Skeletal muscle cell (primary cell): ENCODE measurements at places on chromosomes 7 and 10.

GRCh38 chr10:103350517-103351260 lies at the start of gene PCGF6:
PCGF6 (minus strand) TSS chr10:103351140; CDS start chr10:103351066, 74 bp downstream.
- peak; percentile 26 for DNase-seq

GRCh38 chr7:102225025-102225424 lies 61.6 kb upstream of the SH2B2 start:
- no peak for DNase-seq

DNA sequence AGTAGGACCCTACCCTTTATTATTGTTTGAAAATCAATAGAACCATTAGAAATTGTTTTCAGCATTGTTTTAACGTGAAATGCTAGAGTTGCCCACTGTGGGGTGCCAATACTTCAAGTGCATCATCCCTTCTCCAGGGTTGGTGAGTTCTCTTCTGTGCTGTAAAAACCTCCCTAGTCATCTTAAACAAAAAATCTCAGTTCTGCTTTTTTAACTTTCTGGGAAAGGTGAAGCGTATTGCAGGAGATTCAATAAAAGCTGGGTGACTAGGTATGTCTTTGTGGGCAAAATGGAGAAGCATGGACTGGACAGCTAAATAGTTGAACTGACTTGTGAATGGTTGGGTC lies 699.1 kb downstream of the SUGCT start:
- DNase-seq = no peak

DNA sequence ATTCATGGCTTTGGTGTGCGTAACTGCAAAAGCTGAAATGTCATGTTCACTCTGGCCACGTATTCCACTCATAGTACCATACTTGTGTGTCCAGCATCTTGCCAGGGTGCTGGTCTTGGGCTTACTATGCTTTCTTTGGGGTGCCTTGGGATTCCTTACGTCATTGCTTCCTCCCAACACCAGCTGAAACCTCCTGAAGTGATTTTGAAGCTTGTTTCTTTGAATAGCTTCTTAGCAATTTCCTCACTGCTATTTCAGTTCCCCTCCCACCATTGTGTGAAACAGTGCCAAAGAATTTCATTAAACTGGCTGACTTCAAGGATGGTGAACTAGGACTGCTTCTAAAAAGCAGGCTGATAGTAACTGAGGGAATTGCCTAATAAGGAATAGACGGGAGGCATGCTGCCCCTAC lies 36.9 kb downstream of the ENTPD1 start:
- peak; percentile 73 for DNase-seq

GRCh38 chr7:117112640-117113039 lies 159.3 kb downstream of the ST7 start:
- DNase-seq = no peak

DNA sequence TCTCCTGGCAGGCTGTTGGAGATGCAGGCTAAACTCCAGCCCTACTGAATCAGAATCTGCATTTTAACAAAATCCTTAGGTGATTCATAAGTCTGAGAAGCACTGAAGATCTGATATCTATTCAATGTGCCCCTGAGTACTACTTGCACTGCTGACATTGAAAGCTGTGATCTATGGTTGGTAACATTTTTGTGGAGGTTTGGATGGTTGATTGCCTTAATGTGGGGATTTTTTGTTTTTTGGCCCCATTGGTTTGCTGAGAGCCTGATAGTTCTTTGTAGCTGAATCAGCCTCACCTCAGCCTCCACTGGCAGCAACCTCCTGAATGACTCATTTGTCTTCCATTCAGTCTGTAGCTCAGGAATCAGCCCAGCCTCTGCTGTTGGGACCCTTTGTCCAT lies 14.7 kb upstream of the LRRN3 start:
- peak; percentile 32 for DNase-seq

GRCh38 chr7:5481241-5482019 lies 57.8 kb upstream of the TNRC18 start:
- DNase-seq = no peak

DNA sequence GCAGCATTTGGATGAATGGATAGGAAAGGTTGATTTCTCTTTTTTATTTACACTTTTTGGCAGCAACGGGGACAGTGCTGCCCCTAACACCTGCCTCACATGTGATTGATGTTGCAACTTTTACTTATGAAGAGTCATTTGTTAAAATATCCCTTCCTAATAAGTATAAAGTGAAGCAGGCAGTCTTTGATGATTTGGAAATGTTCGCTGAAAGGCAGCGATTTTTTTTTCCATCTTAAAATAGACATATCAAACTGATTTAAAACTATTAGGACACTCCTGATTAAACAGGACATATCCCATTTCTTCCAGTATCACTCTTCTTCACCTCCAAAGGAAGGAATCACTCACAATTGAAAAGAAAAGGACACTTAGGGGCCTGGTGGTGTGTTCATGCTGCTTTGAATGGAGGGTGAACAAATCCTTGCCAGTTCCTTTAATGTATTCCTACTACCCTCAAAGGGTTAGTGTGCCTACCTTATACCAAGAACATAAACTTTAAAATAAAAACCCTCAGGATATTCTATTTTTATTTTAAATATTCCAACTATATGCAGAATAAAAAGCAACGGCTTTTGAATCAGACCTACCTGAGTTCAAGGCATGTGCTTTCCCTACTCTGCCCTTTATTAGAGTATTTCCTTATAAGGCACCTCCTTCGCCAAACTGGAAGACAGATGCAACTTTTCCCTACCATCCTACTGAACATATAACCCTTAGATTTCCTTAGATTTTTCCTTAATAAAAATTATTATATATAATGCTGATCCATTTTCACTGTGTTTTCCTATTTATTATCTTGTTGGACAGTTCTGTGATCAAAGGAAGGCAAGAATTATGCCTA lies 1.1 kb downstream of the ADK start:
- no peak for DNase-seq

GRCh38 chr10:13146379-13146778 lies 15.0 kb upstream of the MCM10 start:
- DNase-seq = no peak

DNA sequence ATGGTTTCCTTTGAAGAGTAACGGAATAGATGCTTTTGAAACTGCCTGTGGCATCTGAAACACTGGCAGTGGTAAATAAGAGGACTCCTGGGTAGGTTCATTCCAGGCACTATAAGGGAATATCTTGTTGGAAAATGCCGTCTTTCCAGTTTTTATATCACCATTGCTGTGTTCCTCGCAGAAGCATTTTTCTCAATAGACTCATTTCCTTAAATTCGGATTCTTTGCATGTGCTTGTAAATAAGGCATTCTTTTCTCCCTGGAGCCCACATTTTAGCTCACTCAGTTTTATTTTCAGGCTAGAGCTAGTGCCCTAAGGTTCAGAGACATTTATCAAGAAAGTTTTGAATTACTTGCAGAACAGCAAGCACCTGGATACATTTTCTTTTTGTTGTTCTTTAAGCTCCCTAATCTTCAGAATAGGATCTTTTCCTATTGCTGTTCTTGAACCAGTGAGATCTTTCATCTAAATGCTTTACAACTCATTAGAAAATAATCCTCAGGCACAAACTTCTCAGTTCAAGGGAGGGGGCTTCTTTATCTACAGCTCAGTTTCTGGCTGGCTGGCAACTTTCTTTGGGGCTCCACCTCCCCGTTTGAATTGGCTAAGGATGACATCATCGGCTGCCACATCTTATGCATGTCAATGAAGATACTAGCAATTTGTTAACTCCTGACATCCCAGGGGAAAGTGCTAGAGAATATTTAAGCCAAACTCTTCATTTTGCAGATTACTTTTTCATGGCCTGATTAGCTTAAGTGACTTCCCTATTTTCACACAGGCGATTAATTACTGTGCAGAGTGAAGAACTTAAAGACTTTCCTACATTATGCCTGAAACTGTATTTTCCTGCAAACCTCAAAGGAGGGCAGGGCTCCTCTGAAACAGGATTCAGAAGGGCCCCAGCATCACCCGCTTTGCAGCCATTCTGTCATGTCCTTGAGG lies 133.7 kb upstream of the RSU1 start:
- no peak for DNase-seq

DNA sequence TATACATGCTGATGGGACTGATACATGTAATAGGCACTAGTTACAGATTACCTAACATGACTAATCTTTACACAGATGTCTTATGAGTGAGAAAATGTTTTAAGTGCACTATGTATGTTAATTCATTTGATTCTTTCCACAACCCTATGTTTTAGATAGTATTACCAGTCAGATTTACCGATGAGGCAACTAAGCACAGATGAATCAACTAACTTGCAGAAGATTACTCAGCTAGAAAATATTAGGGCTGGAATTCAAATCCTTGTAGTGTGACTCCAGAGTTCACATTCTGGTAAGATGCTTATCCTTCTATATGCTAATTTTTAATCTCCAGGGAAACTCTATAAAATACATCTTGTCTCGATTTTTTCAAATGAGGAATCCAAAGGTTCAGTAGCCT lies 964.9 kb downstream of the REEP3 start:
- DNase-seq = peak; percentile 71

GRCh38 chr10:130970341-130971122 lies 341.0 kb downstream of the TCERG1L start:
- no peak for DNase-seq

- DNase-seq = no peak
These were observed 145.2 kb downstream of the ARID5B start for GRCh38 chr10:62046522-62047227.

GRCh38 chr10:31390804-31391203 lies 71.8 kb downstream of the ZEB1 start:
- DNase-seq = no peak

DNA sequence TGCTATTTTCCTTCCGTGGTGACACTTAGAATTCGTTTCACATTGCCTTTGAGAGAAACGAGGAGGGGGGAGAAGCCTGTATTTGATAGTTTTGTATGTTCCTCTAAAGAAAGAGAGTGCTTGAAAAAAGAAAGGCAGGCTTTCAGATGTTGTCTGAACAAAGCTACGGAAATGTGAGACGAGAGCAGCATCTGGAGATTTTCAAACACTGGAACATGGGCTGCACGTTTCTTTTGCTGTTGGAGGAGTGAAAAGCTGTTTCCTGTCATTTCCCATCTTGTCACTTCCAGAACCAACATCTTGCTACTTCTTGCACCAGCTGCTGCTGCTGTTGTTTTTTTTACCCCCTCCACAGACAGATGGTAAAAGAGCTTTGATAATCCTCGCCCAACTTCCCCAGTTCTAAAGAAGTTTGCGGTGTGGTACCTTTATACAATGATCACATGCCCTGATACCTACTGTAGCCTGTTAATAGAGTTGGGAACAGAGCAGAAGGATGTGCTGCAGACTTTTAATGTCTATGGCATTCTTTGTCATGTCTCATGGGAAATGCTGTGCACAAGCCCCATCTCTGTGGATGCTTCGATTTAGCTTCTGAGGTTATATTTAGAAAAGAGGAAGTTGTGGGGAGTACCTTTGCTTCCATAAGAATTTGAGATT lies 408.1 kb downstream of the AUTS2 start:
- peak; percentile 15 for DNase-seq

DNA sequence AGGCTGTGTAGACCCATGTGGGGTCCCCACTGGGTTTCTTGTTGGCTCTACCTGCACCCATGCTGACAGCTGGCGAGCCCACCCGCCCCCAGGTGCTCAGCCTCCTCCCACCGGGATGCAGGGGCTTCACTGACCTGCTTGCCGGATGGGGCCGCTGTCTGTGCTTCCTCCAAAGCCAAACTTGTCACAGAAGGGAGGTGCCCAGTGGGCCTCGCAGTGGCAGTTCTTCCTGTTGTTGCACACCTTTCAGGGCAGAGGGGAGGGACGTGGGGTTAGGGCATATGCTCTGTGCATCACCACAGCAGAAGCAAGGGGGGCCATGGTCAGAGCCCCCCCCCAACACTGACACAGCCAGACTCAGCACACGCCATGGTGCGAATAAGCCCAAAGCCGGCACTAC lies 146.5 kb downstream of the FANK1 start:
- no peak for DNase-seq

DNA sequence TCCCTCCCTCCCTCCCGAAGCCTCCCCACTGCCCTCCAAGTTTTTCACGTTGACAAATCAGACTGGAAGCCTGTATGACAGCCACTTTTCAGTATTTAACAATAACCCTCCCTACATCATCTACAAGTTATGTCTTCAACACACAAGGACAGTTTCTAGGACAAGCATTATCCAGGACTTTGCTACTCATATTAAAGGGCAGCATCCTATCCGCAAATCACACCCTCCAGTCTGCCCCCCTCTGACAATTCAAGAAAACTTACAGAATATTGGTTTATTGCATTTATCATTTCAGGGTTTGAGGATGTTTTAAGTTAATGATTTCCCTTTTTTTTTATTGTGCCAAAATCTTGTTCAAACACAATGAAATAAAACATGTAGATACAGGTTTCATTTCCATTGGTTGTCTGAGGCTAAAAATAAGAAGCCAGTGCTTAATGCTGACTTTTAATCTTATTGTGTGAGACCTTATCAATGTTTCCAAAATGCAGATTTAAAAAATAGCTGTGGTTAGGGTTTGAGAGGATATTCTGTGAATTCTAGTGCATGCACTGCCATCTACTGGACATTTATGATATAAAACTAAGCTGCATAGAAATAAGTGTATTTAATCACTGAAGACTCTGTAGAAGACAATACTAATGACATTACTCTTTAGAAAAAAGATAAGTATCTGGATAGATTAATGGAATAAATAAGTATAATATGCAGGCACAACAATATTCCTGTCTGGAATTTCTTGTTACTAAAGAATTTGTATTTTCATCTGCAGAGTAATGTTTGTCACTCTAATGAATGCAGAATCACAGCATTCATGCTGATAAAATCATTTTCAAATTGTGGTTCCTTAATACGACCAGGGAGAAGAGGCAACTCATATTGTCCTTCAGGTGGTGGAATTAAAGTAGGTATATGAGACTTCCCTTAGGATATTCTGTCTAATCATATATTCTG lies 64.1 kb downstream of the CAV1 start:
- no peak for DNase-seq

GRCh38 chr10:88920986-88921593 lies 31.5 kb downstream of the ACTA2 start:
- DNase-seq = no peak

- DNase-seq = no peak
These were observed 4.7 kb upstream of the ABLIM1 start for GRCh38 chr10:114662646-114663217.

DNA sequence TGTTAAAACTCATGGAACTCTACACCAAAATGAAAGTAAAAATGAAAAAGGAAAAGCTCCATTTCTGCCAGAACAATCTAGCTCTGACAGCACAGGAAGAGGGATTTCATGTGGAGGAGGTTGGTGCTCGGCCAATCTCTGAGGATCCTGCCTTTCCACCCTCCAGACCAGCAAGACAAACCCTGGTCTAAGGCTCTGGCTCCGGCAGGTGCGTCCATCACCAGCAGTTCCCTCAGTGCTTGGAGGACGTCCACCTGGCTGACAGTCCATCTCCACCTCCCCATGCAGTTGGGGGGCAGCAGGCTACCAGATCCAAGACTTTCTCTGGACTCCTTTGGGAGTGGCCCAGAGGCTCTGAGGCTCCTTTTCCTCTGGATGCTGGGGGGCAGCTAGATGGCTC lies 25.0 kb upstream of the LOXL4 start:
- no peak for DNase-seq

DNA sequence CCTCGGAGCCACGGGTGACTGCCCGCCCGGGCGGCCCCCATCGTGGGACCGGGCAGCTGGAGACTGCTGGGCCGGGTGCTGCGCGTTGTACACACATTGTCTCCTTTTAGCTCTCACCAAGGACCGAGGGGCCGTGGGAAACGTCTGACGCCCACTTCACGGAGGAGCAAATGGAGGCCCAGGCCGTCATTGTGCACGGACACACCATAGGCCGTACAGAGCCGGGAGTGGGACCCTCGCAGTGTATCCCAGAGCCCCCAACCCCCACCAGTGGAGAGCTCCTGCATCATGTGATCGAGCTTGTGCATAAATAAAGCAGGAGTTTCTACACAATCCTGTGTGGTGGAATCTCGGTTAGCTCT lies 722 bp downstream of the DENND10 start:
- no peak for DNase-seq
